Activated T-helper 1 cell treated with anti-CD3 and anti-CD28 coated beads, Interleukin-2, amount 50 U/mL, for 16 hours (primary cell): ENCODE measurements at places on chromosomes 6 and 20.

GRCh38 chr6:50962213-50962759, 143.6 kb downstream of the TFAP2B start:
- DNase-seq, result no peak

- DNase-seq, result no peak
Measured at GRCh38 chr6:17638212-17638715, 38.2 kb downstream of the FAM8A1 start.

DNA sequence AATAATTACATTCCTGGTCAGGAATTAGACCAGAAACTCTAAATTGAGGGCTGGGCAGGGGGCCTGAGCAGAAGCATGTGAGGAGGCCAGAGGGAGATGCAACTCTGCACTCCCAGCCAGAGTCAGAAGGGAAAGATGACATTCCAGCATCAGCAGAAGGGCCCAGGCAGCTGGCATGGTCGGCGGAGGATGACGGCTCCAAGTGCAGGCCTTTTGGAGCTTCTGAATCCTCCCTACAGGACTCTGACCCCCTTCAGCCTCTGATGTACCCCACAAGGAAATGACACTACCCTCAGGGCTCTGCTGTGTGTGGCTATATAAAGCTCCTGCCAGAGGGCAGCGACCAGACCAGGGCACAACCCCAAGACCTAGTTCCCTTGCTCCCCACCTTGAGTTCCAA, 1.9 kb downstream of the LRFN2 start:
- no peak for DNase-seq

DNA sequence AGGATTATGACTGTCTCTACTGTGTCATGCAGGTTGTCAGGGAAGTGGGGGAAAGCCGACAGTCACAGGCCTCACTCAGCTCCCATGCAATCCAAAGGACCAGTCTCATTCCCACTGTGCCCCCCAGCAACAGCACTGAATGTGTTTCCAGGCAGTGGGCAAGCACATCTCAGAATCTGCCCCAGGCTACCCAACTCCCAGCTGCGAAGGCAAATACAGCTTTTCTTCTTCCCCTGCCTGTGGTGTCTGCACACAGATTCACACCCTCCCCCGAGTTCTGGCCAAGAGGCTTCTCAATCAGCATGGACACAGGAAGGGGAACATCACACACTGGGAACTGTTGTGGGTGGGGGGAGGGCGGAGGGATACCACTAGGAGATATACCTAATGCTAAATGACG, 75.3 kb downstream of the SNAP91 start:
- no peak for DNase-seq

GRCh38 chr20:44571362-44571988, 10.9 kb upstream of the PKIG start:
- no peak for DNase-seq

DNA sequence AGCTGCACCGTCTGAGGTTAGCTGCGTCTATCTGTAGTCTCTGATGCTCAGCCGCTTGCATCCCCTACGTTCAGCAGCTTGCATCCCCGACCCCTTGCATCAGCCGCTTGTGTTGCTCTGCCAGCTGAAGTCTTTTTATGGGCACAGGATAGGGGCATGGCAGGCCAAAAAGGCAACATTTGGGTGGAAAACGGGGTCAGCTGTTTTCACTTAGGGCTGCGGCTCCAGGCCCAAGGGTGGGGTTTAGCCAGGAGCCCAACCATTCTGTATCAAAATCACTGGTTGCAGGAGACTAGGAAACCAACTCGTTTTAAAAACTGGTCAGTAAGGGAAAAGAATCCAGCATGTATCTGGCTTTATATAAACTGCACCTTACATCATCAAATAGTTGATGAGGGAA, 49.9 kb downstream of the FAM50B start:
- DNase-seq, result no peak

- DNase-seq, result no peak
Measured at GRCh38 chr6:75418233-75418632, 75.4 kb downstream of the FILIP1 start.

DNA sequence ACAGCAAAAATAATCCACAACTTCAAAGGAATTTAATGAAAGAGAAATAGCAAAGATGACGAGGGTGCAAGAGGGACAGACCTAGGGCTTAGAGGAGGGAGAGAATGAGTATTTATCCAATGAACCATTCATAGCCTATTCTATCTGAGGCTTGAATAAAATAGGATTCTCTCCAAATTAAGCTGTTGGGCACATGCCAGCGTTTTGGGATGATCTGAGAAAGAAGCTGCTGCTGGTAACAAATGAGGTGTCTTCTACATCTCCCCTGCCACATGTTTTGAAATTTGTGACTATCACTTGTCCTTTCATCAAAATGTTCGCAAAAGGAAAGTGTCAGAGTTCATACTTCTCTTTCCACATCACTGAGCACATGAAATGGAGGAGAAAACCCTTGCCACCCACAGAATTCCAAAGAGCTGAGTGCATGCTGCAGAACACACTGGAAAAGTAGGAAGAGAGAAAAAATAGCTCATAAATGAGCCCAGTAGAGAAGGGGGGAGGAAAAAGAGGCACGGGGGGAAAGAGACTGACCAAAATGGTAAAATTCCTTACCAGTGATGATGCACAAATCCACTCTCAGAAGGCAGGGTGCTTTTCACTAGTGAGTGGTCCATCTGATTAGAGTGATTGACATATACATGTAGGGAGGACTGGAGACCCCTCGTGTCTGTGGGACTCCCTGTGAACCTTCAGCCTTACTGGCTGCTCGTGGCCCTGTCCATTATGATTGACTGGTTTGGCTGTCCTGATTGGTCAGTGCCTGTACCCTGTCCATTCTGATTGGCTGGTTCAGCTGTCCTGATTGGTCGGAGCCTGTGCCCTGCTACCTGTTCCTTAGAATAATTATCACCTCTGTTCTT, 180.5 kb downstream of the OGFRL1 start:
- DNase-seq, result no peak

- DNase-seq, result no peak
Measured at GRCh38 chr6:12957321-12958051, 240.9 kb downstream of the PHACTR1 start.

DNA sequence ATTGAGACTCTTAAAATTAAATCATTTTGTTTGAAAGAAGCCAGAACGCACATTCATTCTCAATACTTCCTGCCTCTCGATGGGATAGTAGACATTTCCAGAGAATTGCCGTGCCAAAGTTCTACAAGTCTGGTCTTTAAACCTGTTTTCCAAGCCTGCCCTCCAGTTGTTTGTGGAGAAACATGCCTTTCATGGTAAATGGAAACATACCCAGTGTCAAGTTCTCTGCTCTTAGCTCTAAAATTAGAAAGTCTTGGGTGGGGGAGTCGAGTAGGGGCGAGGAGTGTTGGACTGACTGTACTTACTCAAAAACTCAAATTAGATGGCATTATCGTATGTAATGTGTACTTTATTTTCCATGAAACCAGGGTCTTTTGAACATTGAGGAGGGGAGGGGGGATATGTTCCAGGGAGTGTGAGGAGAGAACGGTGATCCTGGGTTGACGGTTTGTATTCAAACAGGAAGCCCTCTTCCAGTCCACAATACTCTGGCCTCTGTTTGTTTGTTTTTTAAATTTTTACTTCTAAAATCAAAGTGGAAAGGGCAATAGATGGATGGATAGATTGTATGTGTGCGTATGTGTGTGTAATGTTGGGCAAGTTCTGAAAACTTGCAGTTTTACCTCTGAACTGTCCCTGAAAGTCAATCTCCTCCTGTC, 106.8 kb upstream of the ARMC2 start:
- DNase-seq, result no peak

GRCh38 chr6:44024574-44025219, 102.6 kb downstream of the MRPL14 start:
- no peak for DNase-seq

DNA sequence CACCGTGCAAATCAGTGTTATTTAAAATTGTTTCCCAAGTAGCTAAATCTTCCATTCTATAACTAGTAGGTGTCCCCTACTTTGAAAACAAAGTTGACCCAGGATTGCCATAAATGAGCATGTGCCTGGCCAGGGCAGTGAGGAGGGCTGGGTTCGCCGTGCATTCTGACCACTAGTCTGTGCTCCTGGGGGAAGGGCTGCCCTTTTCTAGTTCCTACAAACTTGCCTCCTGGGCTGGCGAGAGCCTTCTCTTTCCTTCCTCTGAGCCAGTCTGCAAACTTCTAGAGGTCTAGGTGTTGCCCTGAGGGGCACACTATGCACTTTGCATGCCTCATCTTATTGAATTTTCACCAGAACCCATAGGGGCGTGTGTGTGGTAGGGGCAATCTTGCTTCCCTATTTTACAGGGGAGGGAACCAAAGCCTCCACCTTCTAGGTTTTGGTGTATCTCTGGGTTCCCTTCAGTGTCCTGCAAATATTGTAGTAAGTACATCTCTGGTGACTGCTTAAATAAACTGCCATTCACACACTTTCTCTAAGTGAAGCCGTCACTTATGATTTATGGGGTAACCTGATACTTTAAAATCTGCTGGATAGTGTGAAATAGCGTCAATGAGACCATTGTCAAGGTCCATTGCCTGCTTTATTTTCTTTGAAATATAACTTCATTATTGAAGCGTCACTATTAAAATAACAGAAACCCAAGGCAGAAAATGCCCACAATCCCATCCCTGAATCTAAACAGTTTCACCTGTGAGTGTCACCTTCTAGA, 42.2 kb downstream of the CDH26 start:
- no peak for DNase-seq
